ENCODE measurements at places on chromosomes 12 and 14.

- no peak for DNase-seq
Measured at GRCh38 chr12:124481772-124482566, 85.4 kb downstream of the NCOR2 start.

DNA sequence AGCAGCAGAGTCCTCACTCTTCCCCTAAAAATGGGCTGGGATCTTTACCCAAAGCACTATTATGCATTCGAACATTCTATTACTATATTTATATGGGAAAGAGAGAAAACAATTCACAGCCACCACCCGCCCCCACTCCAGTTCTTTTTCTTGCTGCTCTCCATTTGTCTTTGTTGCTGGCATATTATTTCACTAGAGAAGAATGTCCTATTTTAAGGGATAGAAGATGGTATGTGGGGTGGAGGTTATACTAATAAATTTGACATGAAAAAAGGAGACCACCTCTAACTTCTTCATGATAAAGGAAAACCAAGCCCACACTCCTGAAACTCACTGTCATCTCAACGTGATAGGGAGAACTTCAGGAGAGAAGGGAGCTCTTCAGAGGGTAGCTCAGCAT, 28.5 kb upstream of the NTF3 start:
- DNase-seq: no peak

- DNase-seq: no peak
Measured at GRCh38 chr14:79044894-79045624, 874.9 kb downstream of the NRXN3 start.

GRCh38 chr14:42929806-42930480, 1323.3 kb downstream of the LRFN5 start:
- DNase-seq: no peak

DNA sequence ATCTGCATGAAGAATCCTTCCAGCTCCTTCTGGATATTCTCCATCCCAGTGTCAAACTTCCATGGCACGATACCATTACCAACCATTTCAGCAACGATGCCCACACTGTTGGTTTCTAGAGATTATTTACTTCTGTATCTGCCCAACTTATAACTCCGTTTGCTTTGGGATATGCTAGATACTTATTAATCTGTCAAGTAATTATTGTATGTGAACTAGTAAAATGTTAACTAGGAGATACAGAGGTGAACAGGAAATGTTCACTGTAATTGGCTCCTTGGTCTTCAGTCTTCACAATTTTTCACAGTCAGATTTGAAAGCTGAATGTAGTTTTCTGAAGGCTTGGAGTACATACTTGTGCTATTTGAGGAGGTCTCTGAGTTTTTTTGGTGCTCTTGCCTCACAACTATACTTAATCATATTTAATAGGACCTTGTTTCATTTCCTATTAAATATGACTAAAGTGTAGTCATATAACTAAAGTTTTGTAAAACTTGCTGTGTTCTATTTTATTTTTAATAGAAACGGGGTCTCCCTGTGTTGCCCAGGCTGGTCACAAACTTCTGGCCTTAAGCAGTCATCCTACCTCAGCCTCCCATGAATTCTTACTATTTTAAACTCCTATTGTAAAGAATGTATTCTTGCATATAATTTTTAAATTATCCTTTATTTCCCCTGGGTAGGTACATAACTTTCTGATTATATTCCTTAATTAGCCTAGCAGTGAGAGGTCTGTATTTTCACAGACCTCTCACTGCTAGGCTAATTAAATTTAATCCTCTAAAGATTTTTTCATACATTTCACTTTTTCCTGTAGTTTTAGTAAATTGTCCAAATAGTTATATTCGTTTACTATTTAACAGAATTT, 79.7 kb downstream of the FGD4 start:
- no peak for DNase-seq

DNA sequence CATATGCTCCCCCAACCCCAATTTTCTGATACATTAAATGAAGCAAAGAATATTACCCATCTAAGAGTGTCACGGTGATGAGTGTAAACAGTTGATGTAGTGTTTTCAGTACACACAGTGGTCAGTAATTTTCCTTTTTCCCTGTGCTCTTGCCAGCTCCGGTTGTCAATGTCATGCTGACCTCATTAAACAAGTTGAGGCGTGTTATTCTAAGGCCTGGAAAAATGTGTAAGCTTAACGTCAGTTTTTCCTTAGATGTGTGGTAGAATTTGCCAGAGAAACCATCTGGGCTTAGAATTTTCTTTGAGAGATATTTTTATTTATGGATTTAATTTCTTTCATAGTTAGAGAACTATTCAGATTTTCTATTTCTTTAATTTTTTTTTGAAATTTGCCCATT, 11.7 kb upstream of the SERPINA6 start:
- DNase-seq: no peak

DNA sequence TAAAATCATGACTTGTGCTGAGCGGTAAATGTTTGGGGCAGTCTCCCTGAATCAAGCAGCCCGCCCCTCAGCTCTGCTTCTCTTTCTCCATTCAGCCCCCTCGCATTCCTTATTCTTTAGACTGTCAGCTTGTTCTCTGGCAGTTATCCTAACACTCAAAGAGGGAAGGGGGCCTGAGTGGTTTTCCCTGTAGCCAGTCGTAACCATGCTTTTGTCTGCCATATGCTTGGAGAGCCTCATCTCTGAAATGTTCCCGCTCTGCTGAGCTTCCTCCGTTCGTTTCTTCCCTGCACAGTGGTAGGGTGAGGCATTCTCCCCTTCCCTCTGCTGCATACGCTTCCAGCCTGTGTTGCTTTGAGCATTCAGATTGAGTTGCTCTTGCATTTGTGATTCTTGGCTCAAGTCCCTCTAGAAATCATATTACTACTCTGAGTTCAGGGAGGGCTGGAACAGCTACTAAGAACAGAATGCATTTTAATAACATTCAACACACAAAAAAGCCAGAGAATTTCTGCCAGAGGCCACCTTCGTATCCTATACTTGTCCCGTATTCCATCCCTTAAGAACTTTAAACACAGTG, 119.7 kb downstream of the FBXL14 start:
- no peak for DNase-seq

DNA sequence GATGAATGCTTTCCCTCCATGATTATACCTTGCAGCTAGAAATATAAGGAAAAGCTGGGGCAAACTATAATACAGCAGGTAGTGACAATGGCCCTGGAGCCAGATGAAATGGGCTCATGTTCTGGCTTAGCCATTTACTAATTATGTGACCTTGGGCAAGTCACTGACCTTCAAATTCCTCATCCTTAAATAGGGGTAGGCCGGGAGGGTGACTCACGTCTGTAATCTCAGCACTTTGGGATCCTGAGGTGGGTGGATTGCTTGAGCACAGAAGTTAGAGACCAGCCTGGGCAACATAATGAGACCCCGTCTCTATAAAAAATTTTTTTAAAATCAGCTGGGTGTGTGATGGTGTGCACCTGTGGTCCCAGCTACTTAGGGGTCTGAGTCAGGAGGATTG, 155.4 kb downstream of the C12orf75 start:
- no peak for DNase-seq

DNA sequence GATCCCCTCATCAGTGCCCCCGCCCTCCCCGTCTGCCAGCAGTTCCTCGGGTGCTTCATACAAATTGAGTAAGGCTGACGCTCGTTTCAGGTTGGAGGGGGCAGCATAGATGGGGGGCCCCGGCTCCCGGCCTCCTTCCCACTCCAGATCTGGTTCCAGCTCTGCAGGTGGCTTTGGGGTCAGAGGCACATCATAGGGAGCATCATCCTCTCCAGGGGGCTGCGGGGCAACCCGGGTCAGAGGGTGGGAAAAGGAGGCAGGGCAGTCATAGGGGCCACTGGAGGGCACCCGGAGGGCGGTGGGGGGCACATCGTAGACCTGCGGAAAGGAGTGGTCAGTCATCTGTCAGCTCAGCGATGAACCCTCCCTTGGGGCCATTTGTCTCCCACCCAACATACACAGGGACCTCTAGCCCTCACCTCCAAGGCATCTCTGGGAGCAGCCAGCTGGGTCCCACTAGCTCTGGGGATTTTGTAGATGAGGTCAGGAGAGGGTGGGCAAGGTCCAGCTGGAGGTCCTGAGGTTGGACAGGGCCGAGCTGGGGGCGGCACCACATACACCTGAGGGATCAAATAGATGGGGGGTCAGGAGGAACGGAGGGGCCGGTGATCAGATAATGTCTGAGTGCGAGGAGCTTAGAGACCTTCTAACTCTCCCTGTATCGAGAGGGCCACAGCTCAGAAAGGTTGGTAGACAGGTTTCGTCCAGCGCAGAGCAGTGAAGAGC, 5.1 kb downstream of the EFS start:
- no peak for DNase-seq

- DNase-seq: no peak
Measured at GRCh38 chr12:106774808-106775524, 484 bp downstream of the RIC8B start.

- DNase-seq: no peak
Measured at GRCh38 chr12:28793581-28794151, 355.4 kb upstream of the FAR2 start.

- DNase-seq: no peak
Measured at GRCh38 chr12:13283867-13284266, 87.3 kb downstream of the EMP1 start.

- DNase-seq: no peak
Measured at GRCh38 chr12:65248656-65249633, 29.5 kb upstream of the MSRB3 start.

- DNase-seq: no peak
Measured at GRCh38 chr14:31858868-31859267, 218.2 kb upstream of the ARHGAP5 start.

DNA sequence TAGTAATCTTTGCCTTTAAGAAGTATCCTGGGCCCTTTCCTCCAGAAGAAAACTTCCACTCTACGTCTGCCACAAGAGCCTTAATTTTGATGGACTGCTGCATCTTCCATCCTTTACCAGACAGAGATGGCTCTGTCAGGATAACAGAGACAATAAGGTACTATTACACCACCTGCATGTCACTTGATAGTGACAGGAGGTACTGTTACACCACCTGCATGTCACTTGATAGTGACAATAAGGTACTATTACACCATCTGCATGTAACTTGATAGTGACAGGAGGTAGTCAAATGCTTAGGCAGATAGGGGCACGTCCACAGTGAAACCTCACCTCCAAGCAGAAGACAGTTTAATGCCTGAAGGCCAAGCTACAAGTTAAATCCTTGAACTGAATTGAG, 13.9 kb downstream of the OR6C74 start:
- DNase-seq: no peak

DNA sequence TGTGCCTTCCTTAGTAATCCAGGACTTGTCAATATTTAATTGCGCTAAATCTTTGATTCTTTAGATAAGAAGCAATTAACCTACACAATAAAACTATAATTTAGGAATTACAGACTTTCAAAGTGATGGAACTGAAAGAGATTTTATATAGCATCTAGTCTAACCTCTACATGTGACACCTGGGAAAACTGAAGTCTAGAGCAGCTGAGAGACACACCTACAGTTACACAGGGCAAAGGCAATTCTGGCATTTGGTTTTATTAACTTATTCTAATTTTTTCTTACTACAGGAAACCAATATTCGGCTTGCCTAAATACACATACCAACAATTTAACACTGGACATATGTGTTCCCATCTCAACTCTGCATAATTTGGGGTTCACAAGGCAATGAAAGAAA, 196.5 kb downstream of the STXBP6 start:
- no peak for DNase-seq

GRCh38 chr12:57579677-57580465, 11.1 kb upstream of the PIP4K2C start:
- DNase-seq: no peak

DNA sequence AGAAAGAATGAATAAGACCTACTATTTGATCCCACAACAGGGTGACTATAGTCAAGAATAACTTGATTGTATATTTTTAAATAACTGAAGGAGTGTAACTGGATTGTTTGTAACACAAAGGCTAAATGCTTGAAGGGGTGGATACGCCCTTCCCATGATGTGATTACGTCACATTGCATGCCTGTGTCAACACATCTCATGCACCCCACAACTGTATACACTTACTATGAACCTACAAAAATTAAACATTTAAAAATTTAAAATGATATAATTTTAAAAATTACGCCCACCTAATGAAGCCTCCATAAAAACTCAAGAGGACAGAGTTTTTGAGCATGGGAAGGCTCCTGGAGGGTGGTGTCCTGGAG, 94.5 kb downstream of the SCARB1 start:
- no peak for DNase-seq

All from stimulated activated CD8-positive, alpha-beta memory T cell treated with anti-CD3 and anti-CD28 coated beads, Interleukin-4, amount 100 ng/mL, for 1 hour (primary cell).